Osteoblast (primary cell): ENCODE measurements at places on chromosomes 12 and 14. TPM values are rescaled to one million over a fixed set of nuclear protein-coding genes. Genes with fewer than 3 reads are reported as not detected.

- H3K4me1 ChIP-seq, result no peaks in the 10 kb centered on the region
- no peaks in the 10 kb centered on the region for H3K36me3 ChIP-seq
- H3K4me3 ChIP-seq, result no peak overlapping the region
Observed at GRCh38 chr14:104843006-104843405, 22.1 kb upstream of the CEP170B start.

The CHGA gene
- not detected in 2 replicates for total RNA-seq

The TESPA1 gene
- not detected in 2 replicates for total RNA-seq

The IAPP gene
- total RNA-seq, result not detected in 2 replicates

DNA sequence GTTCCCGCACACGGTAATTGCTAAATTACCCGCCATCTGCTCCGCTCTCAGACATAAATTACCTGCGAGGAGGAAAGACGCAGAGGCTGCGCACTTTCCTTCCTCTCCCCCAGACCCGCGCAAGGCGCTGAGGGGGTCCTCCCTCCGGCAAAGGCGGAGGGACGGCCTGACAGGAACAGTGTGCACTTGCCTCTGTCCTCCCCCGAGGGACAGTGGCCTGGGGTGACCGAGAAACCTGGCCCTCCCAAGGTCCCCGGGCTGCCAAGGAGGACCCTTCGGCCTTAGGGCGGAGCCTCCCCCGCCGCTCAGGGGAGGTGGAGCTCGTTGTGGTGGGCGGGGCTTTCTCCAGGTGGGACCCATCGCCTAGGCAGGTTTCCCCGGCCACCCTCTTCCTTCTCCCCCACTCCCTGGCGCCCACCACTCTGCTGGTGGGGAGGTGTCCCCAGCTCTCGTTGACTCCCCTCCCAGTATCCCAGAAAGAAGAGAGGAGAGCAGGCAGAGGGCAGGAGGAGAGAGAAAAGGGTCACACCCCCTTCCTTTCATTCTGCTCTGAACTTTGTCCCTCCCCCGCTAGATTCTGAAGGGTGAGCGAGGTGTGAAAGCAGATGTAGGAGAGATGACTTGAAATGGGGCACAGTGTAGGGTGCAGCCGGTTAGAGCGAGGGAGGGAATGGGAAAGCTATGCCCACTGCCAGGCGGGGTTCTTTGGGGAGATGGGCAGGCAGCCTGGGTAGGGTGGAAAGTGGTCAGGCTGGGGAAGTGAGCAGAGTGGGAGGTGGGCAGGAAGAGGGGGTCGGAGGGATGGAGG lies 11.4 kb upstream of the CALCOCO1 start:
- peaks cover 13% of the 10 kb centered on the region for H3K4me1 ChIP-seq
- no peaks in the 10 kb centered on the region for H3K36me3 ChIP-seq
- no peak overlapping the region for H3K4me3 ChIP-seq
- H3K27ac ChIP-seq, result no peak overlapping the region
- DNase-seq, result no peak

GRCh38 chr14:22478247-22478646 lies 110.8 kb downstream of the DAD1 start:
- peaks cover 6% of the 10 kb centered on the region for H3K4me1 ChIP-seq
- no peak overlapping the region for H3K27ac ChIP-seq
- H3K27me3 ChIP-seq, result peaks cover 67% of the 10 kb centered on the region
- DNase-seq, result no peak
- no peak overlapping the region for H3K4me3 ChIP-seq
